ENCODE measurements at places on chromosomes 6 and 20.

GRCh38 chr6:159608961-159609651 lies 83.9 kb downstream of the SOD2 start:
- DNase-seq, result peak; percentile 51

DNA sequence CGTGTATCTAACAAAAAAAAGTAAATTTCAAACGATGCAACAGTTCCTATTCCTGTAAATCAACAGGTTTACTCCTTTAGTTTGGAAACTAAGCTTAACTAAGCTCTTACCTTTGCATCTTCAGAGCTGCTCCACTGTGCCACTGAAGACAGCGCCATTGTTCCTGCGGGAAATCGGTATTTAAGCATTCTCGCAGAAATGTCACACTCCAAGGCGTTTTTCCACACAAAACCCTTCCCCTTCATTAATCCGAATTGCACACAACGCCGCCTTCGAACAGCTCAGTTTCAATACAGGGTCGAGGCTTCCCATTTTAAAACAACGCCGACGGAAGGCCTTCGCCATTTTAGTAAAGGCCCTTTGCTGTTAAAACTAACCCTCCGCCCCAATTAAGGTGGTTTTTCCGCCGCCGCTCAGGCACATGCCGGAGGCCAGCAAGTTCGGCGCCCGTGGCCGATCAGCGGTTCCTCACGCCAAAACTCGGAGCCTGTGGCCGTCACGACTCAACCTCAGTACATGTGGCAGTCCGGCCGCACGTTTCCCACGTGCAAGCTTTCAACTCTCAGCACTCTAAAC lies 35.4 kb upstream of the SYNCRIP start:
- no peak for DNase-seq

DNA sequence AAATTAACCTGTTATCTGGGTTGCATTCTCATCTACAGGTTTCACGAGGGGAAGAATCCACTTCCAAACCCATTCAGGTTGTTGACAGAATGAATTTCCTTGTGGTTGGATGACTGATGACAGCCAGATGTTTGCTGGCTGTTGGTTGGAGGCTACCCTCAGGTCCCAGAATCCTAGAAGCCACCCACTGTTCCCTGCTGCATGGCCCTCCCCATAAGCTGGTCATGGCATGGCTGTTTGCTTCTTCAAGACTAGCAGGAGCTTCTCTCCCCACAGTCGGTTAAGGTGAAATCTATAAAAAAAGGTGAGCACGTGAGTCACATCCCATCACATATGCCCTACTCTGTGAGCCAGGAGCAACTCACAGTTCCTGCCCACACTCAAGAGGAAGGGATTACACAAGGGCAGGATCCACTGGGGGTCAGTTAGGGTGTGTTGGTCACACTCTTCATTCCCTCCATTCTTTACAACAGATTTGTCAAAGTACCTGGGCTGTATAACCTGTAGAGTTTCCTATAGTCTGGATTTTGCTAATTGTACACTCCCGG lies 19.5 kb upstream of the RPS10 start:
- no peak for DNase-seq

- no peak for DNase-seq
These were observed 248.7 kb upstream of the RREB1 start for GRCh38 chr6:6859105-6859504.

DNA sequence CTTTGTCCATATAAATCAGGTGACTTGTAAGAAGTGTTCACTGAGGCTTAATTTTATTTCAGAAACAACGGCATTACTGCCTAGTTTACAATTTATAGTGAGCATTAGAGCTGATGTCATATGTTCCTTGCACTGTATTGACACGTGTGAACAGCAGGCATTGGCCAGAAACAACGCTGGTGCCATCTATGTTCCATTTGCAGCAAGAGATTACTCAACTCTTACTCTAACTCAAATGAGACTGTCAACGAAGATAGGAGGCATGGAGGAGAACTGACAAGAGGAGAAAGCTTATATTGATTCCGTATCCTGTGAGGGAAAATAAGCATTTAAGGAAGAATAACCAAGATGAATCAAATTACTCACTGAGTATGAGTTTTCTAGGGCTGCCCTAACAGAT lies 48.4 kb downstream of the MTFR2 start:
- no peak for DNase-seq

GRCh38 chr20:44659931-44660330 lies 8.4 kb upstream of the ADA start:
- DNase-seq, result no peak

DNA sequence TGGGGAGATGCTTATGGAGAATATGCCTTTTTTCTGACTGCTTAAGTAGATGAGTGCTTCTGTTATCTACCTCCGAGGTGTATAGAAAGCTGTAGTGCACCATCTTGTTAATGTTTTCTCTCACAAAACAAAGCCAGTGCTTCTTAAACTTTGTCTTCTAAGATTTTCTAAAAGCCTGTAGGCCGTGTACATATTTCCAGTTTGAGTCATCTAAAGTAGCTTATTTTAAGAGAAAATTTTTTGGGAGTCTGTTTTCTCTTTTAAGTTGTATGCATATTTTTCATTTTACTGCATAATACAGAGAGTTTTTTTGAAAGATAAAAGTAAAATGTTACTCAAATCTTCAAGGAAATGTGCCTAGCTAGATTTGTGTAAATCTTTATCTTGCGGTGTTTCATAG lies 151.7 kb downstream of the GRIK2 start:
- DNase-seq, result peak; percentile 5

- no peak for DNase-seq
These were observed 1.2 kb upstream of the DLGAP4 start for GRCh38 chr20:36304786-36305495.

DNA sequence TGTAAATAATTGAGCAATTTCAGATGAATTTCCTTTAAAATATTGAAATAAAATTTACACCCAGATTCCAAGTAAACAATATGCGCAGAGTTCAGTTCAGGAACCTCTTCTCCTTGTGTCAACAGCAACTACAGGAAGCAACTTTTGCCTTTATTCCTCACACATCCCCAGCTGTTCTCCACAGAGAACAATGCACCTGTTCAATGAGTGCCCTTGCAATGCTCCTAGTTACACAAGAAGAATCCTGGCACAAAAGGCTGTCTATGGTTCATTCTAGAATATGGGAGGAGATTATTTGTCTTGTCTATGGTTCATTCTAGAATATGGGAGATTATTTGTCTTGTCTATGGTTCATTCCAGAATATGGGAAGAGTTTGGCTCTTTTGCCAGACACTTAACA lies 454.9 kb downstream of the BTBD3 start:
- no peak for DNase-seq

- DNase-seq, result no peak
These were observed 78.6 kb upstream of the PLN start for GRCh38 chr6:118469468-118469867.

DNA sequence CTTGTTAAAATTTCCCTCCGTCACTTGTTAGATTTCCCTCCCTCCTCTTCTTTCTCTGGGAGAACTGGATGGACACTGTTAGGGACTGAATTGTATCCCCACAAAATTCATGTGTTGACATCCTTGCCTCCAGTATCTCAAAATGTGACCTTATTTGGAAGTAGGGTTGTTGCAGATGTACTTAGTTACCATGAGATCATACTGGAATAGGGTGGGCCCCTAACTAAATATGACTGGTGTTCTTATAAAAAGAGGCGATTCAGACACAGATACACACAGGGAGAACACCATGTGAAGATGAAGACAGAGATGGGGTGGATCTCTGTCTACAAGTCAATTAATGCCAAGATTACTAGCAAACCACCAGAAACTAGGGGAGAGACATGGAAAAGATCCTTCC lies 139.5 kb downstream of the ALDH8A1 start:
- DNase-seq, result no peak

GRCh38 chr6:146814148-146814750 lies 215.5 kb downstream of the ADGB start:
- no peak for DNase-seq

- no peak for DNase-seq
These were observed 303.9 kb downstream of the CDKAL1 start for GRCh38 chr6:20838113-20838512.

DNA sequence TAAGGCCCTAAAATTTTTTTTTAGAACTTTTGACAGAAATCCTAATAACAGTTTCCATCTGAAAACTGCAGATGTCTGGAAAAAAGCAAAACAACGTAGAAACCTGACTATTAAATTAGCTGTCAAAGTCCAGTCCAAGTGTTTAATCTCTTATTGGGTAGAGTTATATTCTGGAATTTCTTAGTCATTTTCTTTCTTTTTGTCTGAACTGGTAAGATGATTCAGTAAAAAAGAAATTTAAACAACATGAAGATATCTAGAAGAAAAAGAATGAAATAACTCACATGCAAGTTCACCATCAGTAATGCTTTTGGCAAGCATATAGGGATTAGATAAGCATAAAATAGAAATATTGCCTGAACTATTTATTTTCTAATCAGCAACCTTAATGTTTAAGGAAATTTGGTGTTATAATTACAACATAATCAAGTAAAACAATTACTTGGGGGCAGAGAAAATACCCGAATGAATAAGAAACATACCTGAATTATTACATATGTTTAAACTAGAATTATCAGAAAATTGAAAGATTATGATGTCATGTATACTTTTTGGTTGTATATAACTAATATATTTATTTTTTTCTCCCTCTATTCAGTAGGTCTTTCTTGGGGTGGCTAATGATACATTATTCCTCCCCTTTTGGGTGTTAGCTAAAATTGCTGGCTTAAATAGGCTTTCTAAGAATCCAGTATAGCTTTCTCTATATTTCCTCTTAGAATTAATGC lies 51.1 kb downstream of the FAM83B start:
- peak; percentile 5 for DNase-seq

DNA sequence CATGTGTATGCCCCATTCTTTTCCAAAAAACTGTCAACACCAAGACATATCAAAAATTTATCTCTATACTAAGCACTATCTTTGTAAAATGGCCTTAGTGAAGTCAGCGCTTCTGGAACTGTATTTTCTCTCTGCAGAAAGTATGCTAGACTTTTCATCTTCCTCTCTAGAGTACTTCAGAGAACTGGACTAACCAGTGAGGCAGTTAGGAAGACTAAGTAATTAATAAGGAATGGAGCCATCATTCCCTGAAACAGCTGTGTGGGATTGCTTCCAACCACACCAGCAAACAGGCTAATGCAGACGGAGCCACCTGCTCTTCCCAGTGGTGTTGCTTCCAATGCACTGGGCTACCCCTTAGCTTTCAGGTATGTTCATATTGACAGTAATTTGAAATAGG lies 169.1 kb upstream of the FUT9 start:
- DNase-seq, result no peak

GRCh38 chr20:52746190-52746589 lies 226.0 kb upstream of the TSHZ2 start:
- DNase-seq, result no peak

DNA sequence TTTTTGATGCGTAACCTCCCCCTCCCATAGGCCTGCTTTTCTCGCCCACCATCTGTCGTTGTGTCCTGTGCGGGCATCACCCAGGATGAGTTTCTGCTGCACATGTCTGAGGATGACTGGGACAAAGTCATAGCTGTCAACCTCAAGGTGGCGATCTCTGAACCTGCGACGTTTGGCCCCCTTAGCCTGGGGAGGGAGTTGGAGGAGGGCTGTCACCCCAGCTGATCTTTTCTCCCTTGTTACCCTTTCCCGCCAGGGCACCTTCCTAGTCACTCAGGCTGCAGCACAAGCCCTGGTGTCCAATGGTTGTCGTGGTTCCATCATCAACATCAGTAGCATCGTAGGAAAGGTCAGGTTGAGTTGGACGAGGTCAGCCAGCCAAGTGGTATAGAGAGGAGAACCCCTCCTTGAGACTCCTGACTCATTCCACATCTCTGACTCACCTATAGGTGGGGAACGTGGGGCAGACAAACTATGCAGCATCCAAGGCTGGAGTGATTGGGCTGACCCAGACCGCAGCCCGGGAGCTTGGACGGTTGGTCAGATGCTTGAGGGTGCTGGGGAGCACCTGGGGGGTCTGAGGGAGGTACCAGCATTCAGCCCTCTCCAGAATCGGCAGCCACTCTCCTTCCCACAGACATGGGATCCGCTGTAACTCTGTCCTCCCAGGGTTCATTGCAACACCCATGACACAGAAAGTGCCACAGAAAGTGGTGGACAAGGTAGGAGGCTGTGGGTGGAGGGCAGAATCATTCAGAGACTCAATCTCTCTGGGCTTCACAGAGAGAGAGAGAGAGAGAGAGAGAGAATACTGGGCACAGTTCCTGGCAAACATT lies 954 bp downstream of the HSD17B8 start:
- no peak for DNase-seq

- no peak for DNase-seq
These were observed 13.1 kb downstream of the ZNF217 start for GRCh38 chr20:53580376-53581111.

DNA sequence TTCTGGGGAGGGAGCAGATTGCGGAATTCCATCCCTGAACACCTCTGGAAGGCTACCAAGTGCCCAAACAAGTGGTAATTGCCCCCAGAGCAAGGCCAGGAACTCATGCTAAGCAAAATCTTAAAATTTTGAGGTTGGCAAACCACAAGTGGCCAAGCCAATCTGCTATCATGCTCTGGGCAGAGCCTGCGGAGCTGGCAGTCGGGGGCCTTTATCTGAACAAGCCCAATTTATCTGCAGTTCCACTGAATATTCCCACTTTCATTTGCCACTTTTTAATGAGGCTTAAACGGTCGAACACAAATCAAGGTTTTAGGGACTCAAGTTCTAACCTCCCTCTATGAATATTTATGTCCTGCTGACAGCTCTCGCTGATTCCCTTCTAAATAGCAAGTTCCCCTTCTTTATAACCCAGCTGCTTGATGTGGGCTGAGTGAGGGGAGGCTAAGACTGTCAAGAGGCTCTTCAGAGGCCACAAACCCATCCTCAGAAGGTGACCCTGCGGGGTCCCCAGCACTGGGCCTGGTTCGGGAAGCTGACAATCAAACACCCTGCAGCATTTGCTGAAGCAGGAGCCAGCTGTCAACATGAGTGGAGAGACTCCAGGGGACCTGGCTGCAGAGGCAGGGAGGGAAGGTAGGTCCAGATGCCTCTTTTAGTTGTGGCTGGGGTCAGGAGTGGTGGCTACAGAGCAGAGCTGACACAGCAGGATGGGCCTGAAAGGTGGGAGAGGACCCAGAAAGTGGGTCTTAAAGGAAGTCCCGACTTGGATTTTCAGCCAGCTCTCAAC lies 11.9 kb downstream of the CCDC167 start:
- no peak for DNase-seq

DNA sequence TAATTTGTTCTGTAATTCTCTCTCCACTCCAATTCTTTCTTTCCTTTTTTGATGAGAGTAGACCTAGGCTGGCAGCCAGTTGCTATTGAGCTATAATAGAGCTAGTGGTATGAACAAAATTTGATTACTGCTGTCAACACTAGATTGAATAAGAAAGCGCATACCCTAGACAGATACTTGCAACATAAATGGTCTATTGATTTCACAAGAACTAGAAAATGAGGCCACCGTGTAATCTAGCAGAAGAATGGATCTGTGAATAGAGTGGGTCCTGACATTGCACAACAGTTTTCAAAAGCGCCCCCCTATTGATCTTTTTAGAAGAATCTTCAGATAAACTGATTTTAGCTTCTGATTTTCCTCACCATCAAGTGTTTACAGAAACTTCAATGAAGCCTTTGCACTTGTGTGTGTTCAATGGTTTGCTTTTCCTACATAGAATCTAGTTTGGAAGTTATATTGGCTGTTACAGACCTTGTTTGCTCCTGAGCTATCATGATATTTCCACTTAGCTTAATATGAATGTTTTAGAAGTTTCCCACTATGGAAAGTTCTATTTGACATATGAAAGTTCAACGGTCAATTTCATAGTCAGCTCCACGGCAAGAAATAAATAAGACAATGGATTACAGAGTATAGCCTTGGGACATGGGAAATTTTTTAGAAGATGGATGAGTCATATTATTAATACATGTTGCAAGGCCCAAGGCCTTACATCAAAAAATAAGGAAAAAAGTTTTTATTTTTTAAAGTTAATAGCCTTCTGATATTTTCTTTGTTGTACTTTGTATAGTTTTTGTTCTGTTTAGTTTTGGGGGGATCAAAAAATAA lies 55.6 kb downstream of the UTRN start:
- DNase-seq, result no peak
